AG04449 (cell line): ENCODE measurements at places on chromosomes 1 and 21.

- no peak for DNase-seq
Observed at GRCh38 chr1:221994274-221994698, 252.4 kb upstream of the DUSP10 start.

DNA sequence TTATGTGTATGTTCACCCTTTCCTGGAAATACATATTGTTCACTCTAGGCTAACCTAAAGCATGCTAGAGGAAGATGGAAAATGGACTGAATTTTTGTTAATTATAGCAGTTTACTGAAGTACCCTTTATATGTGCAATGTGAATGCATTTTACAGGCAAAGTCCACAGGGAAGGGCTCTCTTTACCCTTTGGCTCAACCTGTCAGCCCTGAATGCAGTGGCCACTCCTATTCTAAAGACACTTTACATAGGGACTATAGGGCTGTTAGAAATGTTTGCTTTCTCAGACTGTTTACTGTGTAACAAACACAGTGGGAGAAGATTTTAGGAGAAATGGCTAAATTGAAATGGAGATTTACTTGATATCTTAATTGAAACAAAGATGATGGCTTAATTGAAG lies 78.5 kb downstream of the BRINP2 start:
- DNase-seq, result no peak

- no peak for DNase-seq
Observed at GRCh38 chr1:196538473-196538872, 69.8 kb downstream of the KCNT2 start.

DNA sequence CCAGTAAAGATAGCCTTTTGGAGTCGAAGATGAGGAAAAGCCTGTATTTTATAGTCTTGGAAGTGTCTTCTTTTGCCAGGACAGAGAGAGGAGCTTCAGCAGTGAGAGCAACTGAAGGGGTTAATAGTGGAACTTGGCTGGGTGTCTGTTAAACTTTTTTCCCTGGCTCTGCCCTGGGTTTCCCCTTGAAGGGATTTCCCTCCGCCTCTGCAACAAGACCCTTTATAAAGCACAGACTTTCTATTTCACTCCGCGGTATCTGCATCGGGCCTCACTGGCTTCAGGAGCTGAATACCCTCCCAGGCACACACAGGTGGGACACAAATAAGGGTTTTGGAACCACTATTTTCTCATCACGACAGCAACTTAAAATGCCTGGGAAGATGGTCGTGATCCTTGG lies at the start of gene VCAM1:
VCAM1 (plus strand) TSS at position 253 of the 400 bp plus-strand sequence; CDS start at position 372, 119 bp downstream.
- no peak for DNase-seq

DNA sequence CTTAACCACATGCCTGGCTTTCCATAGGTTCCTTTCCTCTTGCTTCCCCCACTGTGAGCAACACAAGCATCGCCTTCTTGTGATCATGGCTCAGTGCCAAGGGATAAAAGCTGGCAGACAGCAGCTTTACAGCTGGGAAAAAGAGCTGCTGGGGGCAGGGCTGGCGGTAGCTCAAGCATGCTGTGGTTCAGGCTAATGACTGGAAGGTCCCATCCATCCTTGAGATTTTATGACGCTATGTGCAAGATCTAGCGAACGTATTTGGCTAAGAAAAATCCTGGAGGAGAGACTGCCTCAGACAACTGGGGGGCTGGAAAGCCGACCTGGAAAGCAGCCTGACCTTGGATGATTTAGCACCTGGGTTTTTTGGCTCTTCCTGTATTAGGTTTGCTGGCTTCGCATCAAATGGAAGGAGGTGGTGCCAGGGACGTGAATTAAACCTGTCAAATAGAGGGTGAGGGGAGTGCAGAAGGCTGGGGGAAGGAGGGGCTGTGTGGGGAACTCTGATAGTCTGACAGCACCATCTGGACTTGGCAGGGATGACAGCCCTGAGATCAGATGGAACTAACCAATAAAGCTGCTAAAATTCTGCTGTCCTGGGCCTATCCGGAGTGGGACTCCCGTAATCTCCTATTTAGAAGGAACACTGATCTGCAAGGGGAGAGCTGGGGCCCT lies 34.8 kb downstream of the ZMYND12 start:
- peak; percentile 87 for DNase-seq

DNA sequence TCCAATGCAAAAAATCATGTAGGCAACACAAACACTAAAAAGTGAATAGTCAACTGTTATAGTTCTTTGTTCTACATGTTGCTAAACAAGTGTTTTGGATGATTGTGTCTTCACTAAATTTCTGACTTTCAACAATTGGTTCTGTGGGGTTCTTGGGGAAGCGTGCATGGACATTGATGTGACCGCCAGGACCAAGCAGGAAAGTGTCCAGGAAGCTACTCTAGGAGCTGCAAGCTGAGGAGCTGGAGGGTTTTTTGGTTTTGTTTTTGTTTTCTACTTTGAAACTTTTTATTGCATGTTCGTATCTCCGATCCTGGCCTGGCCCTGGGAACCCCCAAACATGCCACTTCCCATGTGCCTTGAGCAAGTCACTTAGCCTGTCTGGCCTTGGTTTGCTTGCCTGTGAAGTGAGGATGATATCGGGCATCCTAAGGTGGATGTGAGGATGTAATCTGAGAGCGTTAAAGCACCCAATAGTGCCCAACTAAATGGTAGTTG lies 8.0 kb downstream of the TMPRSS3 start:
- DNase-seq, result no peak

GRCh38 chr1:94202241-94202640 lies 35.1 kb downstream of the ARHGAP29 start:
- no peak for DNase-seq

GRCh38 chr1:33045246-33045645 lies 8.6 kb upstream of the AK2 start:
- no peak for DNase-seq

GRCh38 chr1:241985787-241986186 lies 13.1 kb downstream of the MAP1LC3C start:
- DNase-seq, result no peak

DNA sequence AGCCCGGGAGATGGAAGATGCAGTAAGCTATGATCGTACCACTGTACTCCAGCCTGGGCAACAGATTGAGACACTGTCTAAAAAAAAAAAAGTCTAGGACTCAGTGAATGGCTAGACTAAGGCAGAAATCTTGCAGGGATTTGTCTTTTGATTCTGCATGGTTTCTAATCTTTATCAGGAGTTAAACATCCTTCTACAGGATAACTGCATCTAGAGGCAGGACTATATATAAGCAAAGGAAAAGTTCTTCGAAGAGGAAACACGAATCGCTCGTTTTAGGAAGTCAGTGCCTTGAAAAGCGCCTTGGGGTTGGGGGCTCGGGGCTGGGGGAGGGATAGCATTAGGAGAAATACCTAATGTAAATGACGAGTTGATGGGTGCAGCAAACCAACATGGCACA lies 602 bp upstream of the UFC1 start:
- DNase-seq, result no peak

- DNase-seq, result no peak
Observed at GRCh38 chr1:81887421-81888144, 86.8 kb downstream of the ADGRL2 start.

GRCh38 chr1:241813768-241814320 lies 34.2 kb upstream of the EXO1 start:
- DNase-seq, result no peak
